ENCODE measurements at places on chromosomes 12 and 14.

GRCh38 chr12:102753802-102754201 is 163.2 kb downstream of the PAH start:
- DNase-seq, result no peak

- no peak for DNase-seq
Observed at GRCh38 chr12:68306564-68306963, 25.6 kb downstream of the MDM1 start.

- no peak for DNase-seq
Observed at GRCh38 chr14:99120526-99121318, 151.3 kb downstream of the BCL11B start.

DNA sequence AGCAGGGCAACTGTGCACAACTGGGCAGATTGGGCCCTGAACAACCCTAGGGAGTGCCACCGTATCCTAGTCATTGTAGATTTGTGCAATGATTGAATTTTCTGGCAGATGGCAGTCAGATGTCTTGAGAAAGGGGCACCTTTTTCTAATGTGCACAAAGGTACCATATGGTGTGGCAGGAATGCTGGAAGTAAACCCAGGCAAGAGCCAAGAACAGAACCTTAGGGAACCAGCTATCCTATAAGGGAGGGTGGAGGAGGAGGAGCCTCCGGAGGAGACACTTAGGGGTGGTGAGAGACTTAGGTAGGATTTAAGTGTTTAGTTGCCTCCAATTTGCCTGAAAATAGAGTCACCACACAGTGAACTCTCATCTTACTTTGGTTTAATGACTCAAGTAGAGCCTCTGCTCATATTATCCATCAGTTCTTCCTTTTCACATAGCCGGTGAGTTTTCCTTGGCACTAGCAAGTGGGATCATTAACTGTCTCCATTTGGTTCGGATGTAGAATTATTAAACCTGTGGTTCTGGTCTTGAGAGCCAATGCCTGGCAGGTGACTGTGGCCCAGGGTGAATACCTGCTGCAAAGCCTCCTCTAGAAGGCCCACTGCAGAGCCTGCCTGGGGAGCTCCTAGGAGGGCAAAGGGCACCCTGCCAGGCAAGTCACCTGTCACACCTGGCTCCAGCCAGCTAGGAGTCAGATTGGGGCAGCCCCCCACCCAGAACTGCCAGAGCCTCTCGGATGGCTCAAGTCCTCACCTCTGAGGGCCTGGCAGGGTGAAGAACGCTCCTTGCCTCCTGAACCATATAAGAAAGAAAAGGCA is 184.4 kb upstream of the HIF1A start:
- peak; percentile 23 for DNase-seq

DNA sequence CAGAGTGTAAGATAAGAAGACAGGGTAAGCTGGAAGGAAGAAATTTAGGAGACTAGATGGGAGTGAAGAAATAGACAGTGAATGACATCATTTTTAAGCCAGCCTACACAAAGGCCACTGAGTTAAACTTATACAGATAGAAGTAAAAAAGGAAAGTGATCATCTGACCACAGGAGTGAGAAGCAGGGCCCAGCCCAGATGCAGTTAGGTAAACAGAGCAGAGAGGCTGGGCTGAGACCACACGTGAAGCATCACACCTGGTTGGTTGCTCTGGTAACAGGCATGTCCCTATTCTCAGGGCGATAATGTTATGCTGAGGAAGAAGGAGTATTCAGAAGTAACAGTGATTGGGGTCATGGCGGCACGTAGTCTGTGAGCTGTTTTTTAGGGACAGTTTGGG is 1079.4 kb downstream of the AACS start:
- DNase-seq, result no peak

DNA sequence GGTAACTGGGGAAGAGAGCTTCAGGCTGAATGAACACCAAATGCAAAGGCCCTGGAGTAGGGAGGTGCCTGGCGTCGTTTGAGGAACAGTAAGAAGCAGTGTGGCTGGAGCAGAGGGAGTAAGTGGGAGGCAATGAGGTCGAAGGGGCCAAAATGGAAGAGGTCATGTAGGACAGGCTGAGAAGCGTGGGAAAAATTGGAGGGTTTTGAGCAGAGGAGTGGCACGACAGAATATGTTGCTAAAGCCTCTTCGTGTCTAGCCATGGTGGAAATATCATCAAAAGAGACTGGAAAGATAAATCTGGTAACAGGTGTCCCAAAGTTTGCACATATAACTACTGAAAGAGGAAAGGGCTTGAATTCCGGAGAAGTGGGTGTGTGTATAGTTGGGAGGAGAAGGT is 1.9 kb downstream of the TRIM9 start:
- no peak for DNase-seq

DNA sequence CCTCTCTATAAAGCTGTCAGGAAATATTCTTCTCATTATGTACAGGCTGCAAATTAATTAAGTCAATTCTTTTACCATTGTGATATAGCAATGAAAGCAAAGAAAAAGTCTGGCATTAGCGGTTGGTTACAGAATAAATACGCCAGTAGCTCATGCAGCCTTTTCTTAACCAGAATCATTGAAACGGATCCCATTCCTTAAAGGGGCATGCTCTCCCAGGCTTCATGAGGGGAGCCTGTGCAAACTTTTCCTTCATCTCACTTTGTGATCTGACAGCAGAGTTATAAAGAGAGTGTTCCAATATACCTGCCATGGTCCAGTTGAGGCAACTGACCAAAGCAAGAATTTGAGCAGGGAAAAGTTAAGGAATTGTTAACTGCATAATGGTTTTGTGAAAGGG is 337.7 kb downstream of the EMP1 start:
- no peak for DNase-seq

GRCh38 chr12:110033888-110034287 is 14.4 kb downstream of the C12orf76 start:
- no peak for DNase-seq

DNA sequence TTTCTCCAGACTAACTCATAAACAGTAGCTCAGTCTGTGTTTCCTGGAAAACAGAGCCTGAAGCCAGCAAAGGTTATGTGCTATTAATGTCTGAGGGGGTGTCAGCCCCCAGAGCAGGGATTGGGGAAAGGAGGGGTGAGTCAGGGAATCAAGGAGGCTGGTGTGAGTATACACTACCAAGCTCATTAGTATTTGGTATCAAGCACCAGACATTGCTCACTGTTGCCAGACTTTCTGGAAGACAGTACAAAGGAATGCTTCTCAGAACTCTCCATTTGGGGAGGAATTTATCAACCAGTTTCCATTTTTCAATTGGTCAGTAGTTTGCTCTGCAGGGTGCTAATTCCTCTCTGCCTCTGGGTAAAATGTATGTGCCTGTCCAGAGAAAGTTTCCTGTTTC is 443.4 kb downstream of the GLT1D1 start:
- DNase-seq, result no peak

DNA sequence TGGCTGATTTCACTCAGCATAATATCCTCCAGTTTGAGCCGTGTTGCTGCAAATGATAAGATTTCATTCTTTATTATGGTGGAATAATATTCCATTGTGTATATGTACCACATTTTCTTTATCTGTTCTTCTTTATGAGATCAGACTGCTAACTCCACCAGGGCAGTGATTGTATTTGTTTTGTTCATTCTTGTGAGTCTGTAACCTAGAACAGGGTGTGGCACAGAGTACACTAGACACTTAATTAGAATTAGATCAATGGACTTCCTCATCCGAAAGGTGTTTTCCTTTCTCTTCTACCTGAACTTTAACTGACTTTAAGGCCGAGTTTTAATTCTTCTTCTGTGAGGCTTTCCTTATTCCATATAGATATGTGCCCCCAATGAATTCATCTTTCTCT is 551.0 kb downstream of the SNAPC1 start:
- no peak for DNase-seq

DNA sequence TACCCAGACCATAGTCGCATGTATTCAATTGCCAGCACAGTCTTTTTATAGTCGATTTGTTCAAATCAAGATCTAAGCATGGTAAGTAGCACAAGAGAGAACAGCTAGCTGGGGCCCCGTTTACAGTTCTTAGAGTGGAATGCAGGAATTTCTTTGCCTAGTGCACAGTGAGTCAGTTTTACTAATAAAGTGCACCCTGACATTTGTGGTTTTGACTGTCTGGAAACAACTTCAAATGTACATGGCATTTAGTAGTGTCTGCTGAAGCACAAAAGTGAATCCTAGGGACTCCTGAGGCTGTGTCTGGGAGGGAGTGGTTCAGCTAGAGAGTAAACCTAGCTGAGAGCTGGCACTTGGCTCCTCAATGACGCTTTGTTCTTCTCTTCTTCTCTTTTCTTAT is 64.9 kb downstream of the TMX1 start:
- no peak for DNase-seq

DNA sequence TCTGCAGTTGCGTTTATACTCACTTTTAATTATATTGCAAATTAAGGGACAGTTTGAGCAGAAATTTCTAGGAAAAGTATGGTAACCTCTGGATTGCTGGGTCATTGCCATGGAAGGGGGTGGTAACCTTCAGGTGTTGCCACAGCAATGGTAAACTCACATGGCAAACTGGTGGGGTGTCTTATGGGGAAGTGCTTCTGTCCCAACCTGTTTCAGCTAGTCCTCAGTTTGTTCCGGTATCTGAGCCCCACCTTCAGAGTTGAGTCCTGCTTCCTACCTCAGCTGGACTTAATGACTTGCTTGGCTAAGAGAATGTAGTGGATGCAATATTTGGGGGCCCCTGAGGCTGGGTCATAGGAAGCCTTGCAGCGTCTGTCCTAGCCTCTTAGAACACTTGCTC is 7.3 kb upstream of the CLMN start:
- no peak for DNase-seq

All from activated CD4-positive, alpha-beta T cell treated with anti-CD3 and anti-CD28 coated beads for 4 hours (primary cell).